ENCODE measurements at places on chromosomes 1 and 21.

GRCh38 chr1:208252836-208253576 is 8.8 kb upstream of the PLXNA2 start:
- no peak for DNase-seq

DNA sequence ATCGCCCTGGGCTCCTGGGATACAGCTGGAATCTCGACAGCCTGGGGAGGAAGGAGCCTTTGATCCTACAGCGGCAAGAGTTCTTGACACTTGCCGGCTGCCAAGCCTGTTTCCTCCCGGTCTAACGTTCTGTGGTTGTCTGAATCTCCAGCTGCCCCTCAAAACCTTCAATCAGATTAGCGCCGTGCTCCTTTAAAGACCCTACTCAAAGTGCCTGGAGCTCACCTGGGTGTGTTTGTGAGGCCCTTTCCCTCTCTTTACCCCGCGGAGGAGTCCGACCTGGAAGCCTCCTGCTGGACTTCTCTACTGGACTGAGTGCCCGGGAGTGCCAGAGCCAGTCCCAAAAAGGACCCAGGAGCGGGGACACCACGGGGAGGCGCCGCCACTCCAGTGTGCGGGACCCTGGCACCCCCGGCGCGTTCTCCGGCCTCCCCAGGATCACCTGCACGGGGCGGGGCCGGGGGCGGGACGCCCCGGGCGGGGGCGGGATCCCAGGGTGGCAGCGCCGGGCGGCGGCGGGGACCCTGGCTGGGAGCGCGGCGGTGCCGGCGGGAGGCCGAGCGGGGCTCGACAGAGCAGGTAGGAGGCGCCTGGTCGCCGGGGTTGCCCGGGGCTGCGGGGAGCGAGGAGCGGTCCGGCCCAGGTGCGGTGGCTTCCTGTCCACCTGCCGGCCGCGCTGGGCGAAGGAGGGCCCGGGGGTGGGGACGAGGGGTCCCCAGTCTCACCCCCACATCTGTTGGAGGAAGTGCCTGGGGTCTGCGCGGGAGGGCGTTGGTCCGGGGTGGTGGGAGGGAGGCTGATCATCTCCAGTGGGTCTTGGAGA is at the start of gene NCMAP:
TSS of gene NCMAP (plus strand) at position 497 of the 823 bp plus-strand sequence. CDS start 39,344 bp downstream, outside the sequence.
- DNase-seq: peak; percentile 36

DNA sequence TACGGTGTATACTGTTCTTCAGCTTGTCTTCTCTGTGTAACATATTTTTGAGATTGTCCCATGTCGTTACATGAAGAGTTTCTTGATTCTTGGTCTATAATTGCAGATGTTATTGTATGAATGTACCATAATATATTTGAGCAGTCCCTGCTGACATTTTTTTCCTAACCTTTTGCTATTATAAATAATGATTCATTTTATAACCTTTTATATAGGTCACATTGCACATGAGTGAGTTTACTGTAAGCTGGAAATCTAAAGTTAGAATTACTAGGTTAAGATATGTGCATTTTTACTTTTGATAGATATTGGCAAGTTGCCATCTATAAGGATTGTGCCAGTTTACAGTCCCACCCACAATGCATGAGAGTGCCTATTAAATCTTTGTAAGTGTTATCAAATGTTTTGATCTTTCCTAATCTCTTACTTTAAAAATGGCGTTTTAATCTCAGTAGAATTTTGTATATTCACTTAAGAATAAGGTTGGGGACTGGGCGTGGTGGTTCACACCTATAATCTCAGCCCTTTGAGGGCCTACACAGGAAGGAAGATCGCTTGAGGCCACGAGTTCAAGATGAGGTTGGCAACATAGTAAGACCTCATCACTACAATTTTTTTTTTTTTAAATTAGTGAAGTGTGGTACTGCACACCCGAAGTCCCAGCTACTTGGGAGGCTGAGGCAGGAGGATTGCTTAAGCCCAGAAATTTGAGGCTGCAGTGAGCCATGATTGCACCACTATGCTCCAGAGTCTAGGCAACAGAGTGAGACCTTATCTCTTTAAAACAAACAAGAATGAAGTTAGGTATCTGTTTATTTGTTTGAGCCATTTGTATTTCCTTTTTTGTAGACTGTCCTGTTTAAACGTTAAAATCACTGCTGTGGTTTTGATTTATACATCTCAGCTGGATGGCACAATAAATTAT is 36.5 kb downstream of the ZMYM1 start:
- DNase-seq: no peak

GRCh38 chr1:23799570-23800399 is 769 bp downstream of the GALE start:
- DNase-seq: no peak

- DNase-seq: no peak
These were observed at the start of gene KRTAP10-3 for GRCh38 chr21:44558695-44559094. Gene KRTAP10-3 (minus strand): TSS chr21:44558795. CDS start chr21:44558715, 80 bp downstream.

GRCh38 chr21:34992736-34993398 is 56.2 kb downstream of the RUNX1 start:
- no peak for DNase-seq

GRCh38 chr1:40079774-40080400 is 17.2 kb downstream of the PPT1 start:
- DNase-seq: no peak

DNA sequence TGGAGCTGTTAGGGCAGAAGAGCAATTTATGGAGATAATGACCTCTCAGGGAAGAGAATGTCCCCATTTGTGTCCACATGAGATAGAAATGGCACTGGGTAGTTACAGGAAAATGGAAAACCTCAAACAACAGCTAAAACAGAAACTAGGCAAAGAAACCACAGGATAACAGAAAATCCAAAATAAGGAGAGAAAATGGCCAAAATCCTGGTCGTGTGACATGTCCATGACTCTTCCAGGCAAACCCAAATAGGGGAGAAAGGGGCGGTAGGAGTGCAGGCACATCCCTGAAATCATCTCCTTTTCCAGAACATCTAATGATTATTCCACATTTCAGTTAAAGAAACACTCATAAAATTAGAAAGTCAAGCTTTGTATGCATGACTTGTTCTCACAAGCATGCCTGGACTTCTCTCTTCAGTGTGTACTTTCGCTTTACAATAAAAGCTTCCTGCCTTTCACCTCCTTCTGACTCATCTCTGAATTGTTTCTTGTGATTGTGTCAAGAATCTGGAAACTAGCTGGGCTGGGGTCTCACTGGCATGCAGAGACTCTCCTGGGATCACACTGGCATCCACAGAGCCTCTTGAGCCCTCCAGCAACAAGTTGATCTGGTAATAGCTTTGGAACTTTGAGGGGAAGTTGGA is 171.4 kb upstream of the ZP4 start:
- no peak for DNase-seq

DNA sequence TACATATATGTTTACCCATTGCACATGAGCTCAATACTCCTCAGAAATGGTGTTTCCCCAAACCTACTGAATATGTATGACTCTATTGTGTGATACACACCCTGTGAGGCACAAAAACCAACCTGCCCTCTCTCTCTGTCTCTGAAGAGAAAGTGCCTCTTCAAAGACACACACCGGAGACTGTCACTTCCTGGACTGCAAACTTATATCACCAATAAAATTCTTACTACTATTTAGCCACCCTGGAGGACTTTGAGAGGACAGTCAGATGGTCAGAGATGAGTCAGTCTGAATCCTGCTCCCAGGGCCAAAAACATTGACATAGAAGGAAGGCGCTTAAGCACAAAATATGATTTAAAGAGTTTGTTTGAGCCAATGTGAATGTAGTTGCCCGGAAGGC is 110.4 kb downstream of the PPIAL4G start:
- DNase-seq: peak; percentile 22

- no peak for DNase-seq
These were observed 20.5 kb upstream of the TRABD2B start for GRCh38 chr1:48017716-48018115.

DNA sequence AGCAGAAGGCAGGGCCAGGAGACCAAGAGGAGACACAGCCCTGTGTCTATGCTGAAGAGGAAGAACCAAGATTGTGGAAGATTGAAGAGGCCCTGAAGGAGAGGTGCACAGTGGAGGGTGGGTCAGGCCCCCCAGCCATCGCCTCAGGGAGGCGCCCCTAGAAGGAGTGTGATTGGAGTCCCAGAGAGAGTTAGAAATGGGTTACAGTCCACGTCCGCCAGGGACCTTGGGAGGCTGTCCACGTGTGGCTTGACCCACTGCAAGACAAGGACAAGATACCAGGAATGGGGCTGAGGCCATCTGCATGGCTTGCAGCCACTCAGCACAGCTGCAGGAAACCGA is 375.1 kb downstream of the NPHP4 start:
- no peak for DNase-seq

- DNase-seq: no peak
These were observed 39.5 kb downstream of the MEF2D start for GRCh38 chr1:156461109-156461508.

- DNase-seq: no peak
These were observed 24.8 kb downstream of the ADGRB2 start for GRCh38 chr1:31739346-31739745.

DNA sequence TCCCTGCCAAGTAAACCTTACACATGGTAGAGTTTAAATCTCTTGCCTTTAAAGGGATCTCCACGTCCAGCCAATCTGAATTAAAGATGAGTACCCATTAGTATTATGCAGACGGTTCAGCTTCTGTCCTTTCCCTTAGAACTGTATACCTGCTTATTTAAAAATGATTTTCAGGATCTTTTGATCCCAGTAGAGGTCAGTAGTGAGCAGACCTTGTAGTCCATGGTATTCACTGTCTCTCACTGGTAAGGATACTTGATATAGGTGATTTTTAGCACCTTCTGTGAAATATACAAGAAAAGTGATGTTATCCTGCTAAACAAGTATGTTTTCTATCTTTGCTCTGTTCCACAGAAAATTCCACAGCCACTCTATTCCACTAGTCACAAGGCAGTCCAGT is 1211.6 kb upstream of the ADGRL4 start:
- no peak for DNase-seq

- DNase-seq: no peak
These were observed 48.7 kb downstream of the AKT3 start for GRCh38 chr1:243801378-243801777.

GRCh38 chr1:161483361-161483760 is 21.9 kb upstream of the FCGR2A start:
- no peak for DNase-seq

- DNase-seq: no peak
These were observed 54.0 kb upstream of the C1orf185 start for GRCh38 chr1:51048021-51048420.

- DNase-seq: no peak
These were observed 23.8 kb upstream of the PCP4 start for GRCh38 chr21:39843483-39843882.

- no peak for DNase-seq
These were observed 344.3 kb downstream of the DUSP10 start for GRCh38 chr1:221397606-221398005.

- DNase-seq: no peak
These were observed 104.9 kb upstream of the TMPRSS2 start for GRCh38 chr21:41612674-41613532.

DNA sequence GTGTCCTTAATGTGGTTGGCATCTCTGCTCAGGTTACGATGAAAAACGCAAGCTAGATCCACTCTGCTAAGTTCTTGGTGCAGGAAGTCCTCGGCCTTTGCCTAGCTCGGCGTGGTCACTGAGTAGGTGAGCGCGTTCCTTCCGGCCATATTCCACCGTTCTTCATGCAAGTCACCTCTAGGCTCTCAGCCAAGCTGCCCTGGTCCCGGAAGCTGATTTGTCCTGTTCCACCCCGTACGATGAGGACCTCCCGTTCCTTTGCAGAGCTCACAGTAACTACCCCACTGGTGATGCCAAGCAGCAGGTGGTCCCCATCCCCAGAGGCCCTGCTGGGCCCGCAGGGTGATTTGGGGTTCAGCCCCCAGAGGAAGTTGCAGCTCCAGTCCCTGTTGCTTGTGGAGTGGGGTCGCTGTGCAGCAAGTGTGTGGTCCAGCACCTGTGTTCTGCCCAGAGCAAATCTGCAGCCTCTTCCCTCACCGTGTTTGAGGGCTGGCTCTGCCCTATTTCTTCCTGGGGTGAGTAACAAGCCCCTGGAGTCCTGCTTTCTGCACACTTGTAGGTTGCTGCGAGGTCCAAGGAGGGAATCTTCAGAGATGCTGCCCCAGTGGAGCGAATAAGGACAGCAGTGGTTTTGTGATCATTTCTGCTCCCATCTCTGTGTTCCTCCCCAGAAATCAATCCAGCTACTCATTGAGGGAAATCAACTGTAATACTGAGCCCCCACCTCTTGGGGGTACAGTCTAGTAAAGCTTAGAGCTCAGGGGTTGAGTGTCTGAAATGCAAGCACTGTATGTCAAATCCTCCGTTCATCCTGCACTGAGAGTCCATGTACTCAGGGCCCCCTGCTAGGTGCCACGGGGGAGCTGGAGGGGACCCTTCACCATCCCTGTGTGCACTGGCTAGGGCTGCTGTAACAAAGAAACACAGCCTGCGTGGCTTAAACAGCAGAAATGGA is 2.3 kb downstream of the UMODL1 start:
- DNase-seq: no peak

- no peak for DNase-seq
These were observed 12.1 kb downstream of the INKA2 start for GRCh38 chr1:111727056-111727455.

DNA sequence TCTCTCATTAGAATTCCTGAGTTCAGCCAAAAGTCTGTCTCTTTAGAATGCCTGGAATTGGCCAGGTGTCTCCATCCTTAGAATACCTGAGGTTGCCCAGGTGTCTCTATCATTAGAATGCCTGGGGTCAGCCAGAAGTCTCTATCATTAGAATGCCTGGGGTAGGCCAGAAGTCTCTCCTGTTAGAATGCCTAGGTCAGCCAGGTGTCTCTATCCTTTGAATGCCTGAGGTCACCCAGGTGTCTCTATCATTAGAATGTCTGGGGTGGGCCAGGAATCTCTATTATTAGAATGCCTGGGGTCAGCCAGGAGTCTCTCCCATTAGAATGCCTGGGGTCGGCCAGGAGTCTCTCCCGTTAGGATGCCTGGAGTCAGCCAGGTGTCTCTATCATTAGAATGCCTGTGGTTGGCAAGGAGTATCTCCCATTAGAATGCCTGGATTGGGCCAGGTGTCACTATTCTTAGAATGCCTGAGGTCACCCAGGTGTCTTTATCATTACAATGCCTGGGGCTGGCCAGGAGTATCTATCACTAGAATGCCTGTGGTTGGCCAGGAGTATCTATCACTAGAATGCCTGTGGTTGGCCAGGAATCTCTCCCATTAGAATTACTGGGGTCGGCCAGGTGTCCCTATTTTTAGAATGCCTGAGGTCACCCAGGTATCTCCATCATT is 43.0 kb downstream of the RNF187 start:
- DNase-seq: no peak

GRCh38 chr1:226908913-226909312 is 31.2 kb upstream of the COQ8A start:
- no peak for DNase-seq

DNA sequence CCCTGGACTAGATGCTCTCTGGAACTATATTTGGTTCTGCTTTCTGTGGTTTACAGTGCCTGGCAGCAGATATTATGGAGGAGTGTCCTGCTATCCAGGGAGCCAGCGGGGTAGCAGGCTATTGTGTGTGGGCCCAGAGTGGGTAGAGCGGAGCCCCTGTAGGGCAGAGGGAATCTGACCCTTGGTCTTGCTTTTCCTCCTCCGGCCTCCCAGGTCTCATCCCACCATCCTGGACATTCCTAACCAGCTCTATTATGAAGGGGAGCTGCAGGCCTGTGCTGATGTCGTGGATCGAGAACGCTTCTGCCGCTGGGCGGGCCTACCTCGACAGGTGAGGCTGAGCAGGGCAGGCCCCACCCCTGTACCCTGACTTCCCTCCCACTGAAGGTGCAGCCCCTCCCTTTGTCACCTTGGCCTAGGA is 9.1 kb downstream of the RHOC start:
- DNase-seq: no peak
